ENCODE measurements at places on chromosomes 2 and 18.

DNA sequence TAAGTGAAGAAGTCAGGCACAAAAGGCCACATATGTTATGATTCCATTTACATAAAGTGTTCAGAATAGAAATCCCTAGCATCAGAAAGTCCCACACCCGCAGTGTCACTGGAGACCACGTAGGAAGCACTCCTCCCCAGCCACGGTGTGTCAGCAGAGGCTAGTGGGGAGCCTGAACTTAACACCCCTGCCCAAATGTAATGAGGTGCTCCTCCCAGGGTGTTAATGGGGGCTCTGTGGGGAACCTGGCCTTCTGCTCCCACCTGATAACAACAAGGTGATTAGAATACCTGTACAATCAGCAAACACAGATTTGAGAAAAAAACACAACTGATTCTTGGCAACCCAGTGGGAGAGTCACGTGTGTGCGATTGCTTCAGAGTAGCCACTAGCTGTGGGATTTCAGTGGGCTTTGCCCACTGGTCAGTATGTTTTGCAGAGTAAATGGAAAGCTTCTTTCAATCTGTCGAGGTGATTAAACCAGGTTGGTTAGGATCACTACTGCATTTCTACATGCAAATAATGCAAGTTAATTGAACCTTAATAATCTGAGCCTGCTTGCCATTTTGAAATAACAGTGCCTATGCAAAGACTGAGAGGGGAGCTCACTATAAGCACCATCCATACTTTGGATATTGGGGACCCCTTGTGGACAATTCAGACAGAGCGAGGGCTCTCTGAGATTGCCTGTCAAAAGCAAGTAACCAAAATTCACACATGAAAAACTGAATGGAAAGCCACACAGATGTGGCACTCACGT is 20.6 kb upstream of the ATRAID start:
- DNase-seq, result no peak

GRCh38 chr18:48365965-48366364 is 43.2 kb downstream of the ZBTB7C start:
- no peak for DNase-seq

DNA sequence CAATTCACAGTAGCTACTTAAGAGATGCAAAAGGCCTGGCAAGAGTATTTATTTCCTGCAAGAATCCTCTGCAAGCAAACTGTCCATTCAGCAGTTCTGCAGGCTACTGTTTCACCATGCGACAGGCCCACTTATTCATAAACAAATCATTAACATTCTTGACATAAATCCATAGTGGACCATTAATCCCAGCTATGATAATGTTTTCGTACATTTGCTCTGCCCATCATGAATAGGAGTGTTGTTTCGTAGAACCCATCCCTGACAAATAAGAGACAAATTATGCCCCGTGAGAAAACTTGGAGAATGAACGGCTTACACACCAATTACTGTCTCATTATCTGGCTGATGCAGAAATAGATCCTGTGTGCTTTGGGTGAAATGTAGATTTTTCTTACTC is 65.4 kb downstream of the PID1 start:
- DNase-seq, result no peak

DNA sequence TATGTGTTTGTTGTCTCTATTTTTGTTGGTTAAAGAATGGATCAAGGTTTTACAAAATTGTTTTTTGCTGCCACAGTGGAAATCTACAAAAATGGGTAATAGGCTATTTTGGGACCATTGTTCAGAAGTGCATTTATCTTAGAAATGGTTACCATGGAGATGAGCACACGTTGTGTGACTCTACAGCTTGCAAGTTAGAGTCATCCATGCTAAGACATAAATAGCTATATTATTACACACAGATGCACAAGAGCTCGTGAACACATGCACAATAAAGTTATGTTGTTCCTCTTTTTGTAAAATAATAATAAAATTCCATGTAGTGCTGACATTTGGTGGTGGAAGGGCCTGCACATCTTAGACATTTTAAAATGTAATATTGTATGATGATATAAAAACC is 15.5 kb upstream of the DUSP19 start:
- DNase-seq, result no peak

GRCh38 chr2:234732404-234733092 is 219.3 kb upstream of the SH3BP4 start:
- no peak for DNase-seq

DNA sequence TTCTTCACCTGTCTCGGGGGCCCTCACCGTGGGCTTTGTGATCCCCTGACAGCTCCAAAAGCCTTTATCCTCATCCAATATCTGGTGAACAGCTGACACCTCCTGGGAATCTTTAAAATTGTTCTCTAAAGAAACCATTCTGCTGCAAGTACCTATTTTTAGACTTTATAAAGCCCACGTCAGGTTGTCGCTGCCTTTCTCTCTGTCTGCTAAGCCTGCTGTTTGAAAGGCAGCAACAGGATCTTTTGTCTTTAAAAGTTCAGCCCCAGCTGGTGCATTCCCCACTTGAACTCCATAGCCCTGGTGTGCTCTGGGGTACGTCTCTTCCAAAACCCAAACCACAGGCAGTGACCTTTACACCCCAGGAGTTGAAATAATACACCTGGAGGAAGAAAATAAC is 145.0 kb downstream of the NEDD4L start:
- no peak for DNase-seq

DNA sequence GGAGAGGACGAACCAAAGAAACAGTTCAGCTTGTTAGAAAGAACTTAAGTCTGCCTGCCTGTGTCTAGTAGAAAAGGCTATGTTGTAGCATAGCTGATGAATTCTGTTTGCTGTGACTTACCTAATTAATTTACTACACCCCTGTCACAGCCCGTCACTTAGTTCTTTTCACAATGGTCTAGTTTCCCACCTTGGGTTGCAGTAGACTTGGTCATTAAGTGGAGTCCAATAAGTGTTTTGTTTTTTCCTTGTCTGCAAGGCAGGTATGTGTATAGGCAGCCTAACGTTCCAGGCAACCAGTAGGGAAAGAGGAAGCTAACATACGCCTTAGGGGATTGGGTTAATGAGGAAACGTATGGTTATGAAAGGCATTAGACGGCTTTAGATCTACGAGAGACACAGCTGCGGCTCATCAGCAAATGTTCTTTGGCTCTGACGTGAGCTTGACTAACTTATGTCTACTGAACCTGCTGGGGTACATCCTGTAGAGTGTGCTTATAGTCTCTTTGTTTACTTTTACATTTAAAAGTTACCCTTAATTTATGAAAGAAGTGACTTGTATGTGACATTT is 180.1 kb downstream of the PRPF40A start:
- no peak for DNase-seq

DNA sequence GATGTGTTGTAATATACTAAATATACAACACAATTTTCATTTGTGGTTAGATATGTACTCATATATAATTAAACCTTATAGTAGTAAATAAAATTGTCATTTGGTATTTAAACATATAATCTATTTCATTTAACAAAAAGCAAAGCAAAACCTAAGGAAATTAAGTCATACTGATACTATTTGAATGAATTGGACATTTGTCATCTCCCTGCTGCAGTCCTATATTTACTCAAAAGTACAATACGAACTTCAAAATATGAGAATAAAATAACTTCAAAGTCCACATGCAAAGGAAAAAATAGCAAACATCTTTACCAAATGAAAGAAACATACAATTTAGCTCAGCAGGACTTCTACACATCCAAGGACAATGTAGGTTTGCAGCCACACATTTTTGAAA is 11.8 kb upstream of the HAT1 start:
- DNase-seq, result no peak

GRCh38 chr2:168086851-168087250 is 160.5 kb downstream of the STK39 start:
- no peak for DNase-seq

- no peak for DNase-seq
These were observed 154.1 kb upstream of the BOD1L2 start for GRCh38 chr18:56992777-56993176.

DNA sequence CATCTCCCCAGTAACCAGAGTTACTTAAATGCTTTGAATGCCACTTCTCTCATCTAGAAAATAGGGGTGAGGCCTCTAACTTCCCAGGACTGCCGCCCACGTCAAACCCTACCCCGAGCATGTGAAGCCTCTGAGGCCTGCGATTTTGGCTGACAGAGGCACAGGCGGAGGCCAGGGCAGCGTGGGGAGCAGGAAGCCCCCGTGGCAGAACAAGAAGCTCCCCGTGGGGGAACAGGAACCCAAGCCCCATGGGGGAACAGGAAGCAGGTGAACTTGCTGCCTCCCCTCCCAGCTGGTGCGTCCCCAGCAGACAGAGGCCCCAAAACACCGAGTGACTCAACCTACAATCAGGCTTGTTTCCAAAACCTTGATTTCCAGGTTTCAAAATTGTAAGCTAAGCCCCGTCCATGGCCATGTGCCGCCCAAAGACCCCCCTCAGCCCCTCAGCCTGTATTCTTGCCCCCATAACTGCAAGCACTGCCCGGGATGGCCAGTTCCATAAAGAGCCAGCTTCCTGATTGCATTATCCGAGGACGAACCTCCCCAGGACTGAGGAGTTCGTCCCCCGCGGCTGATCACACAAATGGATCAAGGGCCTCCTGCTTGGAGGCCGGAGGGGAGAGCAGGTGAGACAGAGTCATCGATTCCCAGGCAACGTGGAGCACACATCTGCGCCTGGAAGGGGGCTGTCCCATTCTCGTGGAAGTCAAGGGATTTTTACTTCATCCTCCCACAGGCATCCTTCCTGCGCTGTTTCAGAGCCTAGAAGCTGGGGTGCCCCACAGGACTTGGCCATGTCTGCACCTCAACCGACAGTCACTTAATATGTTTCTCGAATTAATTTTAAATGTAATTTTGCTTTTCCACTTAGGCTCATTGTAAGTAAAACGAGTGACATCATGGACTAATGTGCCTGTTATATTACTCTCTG is 36.3 kb upstream of the CTDP1 start:
- no peak for DNase-seq

DNA sequence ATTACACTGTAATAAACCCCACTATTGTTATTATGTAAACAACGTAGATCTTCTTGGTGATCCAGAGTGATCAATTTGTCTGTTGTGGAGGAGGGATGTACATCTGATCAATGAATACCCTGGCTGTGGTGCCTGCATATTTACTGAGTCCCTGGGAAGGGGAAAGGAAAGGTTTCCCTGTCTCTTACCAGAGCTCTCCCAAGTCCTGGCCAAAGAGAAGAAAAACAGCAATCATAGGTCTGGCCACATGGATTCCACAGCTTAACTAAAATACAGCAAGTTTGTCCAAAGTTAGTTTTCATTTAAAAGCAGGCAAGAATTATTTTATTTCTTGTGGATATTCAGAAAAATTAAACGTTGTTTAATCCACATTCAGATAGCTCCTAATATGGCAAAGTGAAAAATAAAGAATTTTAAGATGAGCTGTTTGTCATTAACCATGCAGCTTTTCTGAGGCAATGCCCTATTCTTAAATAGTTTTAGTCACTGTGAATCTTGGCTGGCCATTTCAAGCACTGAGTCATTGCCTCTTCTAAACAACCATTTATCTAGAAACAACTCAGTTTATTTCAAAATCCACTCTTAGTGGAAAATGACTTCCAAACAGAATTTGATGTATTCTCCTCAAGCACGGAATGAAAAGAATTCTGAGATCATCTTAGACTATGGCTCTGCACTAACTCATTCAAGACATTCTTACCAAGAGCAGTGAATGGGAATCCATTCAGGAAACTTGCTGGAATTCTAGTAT is 1004.4 kb upstream of the CDH2 start:
- no peak for DNase-seq

GRCh38 chr2:206942592-206943478 is 3.5 kb downstream of the CPO start:
- DNase-seq, result no peak

DNA sequence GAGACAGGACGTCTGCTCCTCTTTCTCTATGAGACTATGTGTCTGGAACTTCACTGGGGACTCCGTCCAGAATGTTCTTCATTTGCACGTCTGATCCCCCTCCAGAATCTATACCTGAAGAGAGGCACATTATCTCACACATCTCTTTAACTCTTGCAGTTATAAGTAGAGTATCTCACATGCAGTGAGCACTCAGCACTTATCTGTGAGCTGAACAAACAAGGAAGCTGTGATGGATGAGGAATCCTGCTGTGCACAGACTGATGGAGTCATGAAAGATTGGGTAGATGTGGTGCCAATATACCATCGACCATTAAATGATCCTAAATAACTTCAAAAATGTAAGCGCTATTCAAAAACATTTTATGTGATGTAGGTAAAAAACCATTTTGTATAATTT is 888.3 kb upstream of the CELF4 start:
- DNase-seq, result no peak

GRCh38 chr2:18762667-18763066 is 173.3 kb upstream of the NT5C1B start:
- DNase-seq, result no peak

GRCh38 chr2:30356071-30356470 is 91.0 kb upstream of the LCLAT1 start:
- DNase-seq, result no peak

DNA sequence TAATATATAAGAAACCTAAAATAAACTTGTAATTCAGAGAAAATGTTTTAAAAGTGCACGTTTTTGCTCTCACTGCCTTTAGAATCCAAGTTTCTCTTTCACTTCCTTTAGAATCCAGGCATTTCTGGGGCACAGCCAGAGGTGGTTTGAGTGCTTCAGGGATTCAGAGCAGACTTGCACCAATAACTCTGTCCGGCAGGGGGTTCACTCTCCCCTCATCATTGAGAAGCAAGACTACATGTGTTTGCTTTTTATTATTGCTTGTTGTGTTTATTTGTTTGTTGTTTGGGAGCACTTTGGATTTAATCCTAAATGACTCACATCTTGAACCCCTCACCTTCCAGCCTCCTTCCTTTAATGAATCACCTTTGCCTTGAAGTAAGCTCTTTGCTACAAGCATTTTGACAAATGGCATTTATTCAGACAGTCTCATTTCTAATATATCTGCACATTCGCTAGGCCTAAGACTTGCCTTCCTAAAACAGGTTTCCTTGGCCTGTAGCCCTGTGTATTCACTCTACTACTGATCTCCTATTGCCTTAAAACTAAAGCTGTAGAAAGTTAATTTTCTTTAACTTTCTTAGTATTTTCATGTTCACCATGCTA is 233.5 kb upstream of the ATP5MC3 start:
- no peak for DNase-seq

- no peak for DNase-seq
These were observed 167.8 kb downstream of the NUP35 start for GRCh38 chr2:183292028-183292427.

GRCh38 chr2:238879621-238880377 is 31.9 kb downstream of the TWIST2 start:
- no peak for DNase-seq
